ENCODE measurements at places on chromosomes 16 and 17. TPM values are rescaled to one million over a fixed set of nuclear protein-coding genes. Genes with fewer than 3 reads are reported as not detected.

The RCVRN gene
- total RNA-seq = not detected

The GNG13 gene
- not detected for total RNA-seq

The PYDC1 gene
- not detected for total RNA-seq

The LGALS9C gene
- total RNA-seq = not detected

The HAP1 gene
- total RNA-seq = 0.23 TPM

The PPP1R27 gene
- total RNA-seq = not detected

The DUSP3 gene
- 73.0 TPM for total RNA-seq

The CES3 gene
- total RNA-seq = not detected

The VPS35L gene
- total RNA-seq = 36.4 TPM

The LDHD gene
- total RNA-seq = 1.7 TPM

The KRTAP9-4 gene
- total RNA-seq = not detected

The EMP2 gene
- 43.7 TPM for total RNA-seq

The CAMKK1 gene
- total RNA-seq = 0.79 TPM

The RTN4RL1 gene
- 0.60 TPM for total RNA-seq

The SLC16A6 gene
- 1.5 TPM for total RNA-seq

The SLC16A13 gene
- 2.2 TPM for total RNA-seq

The IL17C gene
- total RNA-seq = not detected

The ACBD4 gene
- 4.5 TPM for total RNA-seq

The PLA2G10 gene
- not detected for total RNA-seq

The GPRC5C gene
- total RNA-seq = 1.8 TPM

The PERCC1 gene
- not detected for total RNA-seq

The CD300LB gene
- not detected for total RNA-seq

The VMO1 gene
- total RNA-seq = 0.51 TPM

The ASB16 gene
- 0.17 TPM for total RNA-seq
